Fibroblast of gingiva (primary cell): ENCODE measurements at places on chromosomes 1 and 21.

- DNase-seq = no peak
Observed at GRCh38 chr1:101154547-101154946, 82.3 kb upstream of the S1PR1 start.

GRCh38 chr21:46004168-46004861 lies 22.7 kb downstream of the COL6A1 start:
- DNase-seq = no peak

DNA sequence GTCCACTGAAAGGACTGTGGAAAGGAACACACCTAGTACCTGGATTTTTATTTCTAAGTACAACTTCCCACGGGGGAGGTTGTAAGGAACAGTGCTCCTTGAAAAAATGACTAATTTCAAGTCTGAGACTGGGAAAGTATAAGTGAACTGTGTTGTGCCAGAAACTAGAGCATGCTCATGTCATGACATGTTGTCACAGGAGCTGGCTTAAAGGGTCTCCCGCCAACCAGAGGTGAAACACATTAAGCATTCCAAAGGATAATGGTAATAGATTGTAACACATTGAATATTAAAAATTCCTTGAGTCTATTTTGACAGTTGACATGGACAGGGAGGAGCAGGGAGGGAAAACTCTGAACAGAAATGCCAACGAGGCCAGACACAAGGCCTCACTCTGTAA lies 6.3 kb downstream of the ATP2B4 start:
- DNase-seq = no peak

GRCh38 chr1:205303247-205303888 lies 18.2 kb downstream of the NUAK2 start:
- DNase-seq = no peak

DNA sequence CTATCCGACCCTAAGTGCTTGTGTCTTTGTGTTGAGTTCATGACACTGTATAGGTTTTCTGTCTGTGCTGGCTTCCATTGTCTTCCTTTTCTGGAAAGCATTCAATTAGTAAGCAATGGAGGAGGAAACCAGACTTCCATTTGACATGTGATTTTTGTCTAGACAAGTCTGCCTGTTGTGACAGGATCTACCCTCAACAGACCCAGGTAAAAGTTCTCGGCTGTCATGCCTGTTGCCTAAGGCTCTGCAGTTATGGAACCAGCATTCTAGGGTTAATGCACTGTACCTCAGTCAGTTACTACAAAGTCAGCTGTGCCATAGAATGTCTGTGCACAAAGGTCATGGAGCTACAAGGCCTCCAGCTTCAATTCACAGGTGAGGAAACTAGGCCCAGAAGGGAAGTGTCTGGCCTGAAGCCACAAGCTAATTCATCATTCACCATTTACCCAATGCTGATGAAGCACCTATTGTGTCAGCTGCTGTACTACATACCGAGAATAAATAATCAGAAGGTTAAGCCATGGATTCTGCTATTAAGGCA lies 72.3 kb downstream of the PLPP3 start:
- no peak for DNase-seq

GRCh38 chr1:101120868-101121267 lies 95.3 kb upstream of the DPH5 start:
- DNase-seq = no peak

DNA sequence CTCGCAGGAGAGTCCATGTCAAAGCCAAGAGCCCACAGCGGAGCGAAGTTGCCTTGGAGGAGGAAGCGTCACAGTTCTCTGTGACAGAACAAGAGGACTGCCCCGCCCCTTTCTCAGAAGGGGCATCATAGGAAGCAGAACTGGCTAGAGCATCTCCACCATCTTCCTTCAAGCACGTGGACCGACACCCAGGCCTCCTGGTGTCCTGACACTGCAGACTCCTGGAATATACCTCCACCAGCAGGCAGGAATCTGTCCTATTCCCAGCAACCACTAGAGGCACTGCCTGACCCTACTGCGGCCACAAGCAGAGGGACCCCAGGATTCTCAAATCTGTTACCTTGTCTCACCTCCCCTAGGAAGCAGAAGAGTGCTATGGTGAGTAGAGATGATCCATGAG lies 37.8 kb downstream of the GPA33 start:
- no peak for DNase-seq
